ENCODE measurements at places on chromosomes 2 and 18.

- peak; percentile 50 for DNase-seq
Observed at GRCh38 chr18:26103579-26103978, 13.2 kb upstream of the SS18 start.

DNA sequence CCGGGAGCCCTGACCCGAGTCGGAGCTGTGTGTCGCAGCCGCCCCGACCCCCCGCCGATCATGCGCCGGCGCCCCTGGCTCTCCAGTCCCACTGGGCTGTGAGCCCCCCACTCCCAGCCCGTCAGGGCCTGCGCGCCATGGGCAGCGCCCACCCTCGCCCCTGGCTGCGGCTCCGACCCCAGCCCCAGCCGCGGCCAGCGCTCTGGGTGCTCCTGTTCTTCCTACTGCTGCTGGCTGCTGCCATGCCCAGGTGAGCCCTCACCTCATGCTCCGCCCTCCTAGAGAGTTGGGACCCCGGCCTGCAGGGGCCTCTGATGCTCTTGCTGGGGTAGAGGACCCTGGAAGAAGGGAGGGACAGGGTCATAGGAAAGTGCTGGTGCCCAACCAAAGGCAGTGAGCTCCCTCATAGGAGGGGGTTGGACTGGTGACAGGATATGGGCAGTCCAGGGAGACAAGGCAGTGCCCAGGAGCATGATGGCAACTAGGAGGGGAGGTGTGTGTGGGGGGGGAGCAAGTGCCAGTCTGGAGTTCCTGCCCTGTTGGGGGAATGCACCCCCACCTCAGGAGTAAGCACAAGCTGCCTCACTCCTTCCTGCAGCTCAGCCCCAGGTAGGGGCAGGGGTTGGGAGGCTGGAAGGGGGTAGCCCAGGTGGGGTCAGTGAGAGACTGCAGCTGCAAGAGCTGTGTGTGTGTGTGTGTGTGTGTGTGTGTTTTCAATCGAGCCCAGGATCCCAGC is 375 bp downstream of the WNT10A start:
- DNase-seq = no peak

DNA sequence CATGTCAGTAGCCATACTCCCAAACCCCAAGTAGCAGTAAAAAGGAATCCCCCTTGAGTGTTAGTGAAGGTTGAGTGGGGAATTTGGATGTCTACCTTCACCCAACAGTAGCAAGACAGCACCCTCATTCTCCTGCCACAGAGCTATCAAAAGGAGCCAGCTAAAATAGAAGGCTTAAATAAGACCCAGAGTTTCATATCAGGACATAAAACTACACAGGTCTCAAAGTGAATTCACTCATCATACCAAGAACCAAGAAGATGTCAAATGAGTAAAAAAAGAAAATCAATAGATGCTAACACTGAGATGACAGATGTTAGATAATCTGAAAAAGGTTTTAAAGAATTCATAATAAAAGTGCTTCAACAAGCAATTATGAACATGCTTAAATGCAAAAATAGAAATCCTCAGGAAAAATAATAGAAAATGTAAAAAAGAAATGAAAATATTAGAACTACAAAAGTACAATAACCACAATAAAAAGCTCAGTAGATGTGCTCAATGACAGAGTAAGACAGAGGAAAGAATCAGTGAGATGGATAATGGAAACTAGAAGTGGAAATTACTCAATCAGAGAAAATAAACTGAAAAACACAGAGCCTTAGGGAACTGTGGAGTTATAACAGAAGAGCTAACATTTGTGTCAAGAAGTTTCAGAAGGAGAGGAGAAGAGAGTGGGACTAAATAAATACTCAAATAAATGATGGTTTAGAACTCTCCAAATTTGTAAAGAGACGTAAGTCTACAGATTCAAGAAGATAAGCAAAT is 90.5 kb downstream of the EDAR start:
- DNase-seq = no peak

DNA sequence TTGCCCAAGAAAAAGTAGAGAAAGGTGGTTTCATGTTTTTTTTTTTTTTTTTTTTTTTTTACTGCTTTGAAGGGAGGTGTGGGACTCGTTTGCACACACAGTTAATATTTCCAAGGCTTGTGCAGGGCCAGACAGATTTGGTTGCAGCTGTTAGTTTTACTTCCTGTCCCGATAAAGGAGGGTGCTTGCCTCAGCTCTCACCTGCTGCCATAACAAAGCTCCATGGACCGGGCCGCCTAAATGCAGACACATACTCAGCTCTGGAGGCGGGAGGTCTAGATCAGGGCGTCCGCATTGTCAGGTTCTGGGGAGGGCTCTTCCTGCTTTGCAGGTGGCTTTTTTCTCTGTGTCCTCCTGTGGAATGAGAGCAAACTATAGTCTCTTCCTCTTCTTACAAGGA is 69.9 kb downstream of the ODC1 start:
- DNase-seq = no peak

- DNase-seq = no peak
Observed at GRCh38 chr18:59141294-59142068, 1.8 kb downstream of the SEC11C start.

DNA sequence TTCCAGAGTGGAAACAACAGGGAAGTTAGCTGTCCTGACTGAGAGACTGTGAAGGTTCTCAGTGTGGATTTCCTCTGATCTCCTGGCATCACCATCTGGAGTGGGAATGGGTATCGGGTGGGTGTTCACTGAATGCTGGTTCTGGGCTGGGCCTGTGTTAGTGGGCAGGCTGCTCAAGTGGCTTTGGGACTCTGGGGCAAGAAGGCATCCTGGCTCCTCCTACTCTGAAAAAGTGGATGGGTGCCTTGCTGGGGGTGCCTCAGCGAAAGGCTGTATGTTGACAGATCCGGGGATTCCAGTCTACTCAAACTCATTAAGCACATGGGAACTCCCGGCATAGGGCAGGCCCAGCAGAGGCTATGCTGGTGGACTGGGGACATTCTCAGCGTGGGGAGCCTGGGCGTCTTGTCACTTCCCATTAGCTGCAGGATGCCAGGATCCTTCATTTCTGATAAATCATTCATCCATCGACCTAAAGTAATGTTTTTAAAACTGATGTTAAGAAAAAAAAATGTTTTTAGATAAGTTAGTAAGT is 27.5 kb upstream of the CHRNA1 start:
- no peak for DNase-seq

GRCh38 chr2:21092308-21092869 is 31.4 kb upstream of the TDRD15 start:
- no peak for DNase-seq

DNA sequence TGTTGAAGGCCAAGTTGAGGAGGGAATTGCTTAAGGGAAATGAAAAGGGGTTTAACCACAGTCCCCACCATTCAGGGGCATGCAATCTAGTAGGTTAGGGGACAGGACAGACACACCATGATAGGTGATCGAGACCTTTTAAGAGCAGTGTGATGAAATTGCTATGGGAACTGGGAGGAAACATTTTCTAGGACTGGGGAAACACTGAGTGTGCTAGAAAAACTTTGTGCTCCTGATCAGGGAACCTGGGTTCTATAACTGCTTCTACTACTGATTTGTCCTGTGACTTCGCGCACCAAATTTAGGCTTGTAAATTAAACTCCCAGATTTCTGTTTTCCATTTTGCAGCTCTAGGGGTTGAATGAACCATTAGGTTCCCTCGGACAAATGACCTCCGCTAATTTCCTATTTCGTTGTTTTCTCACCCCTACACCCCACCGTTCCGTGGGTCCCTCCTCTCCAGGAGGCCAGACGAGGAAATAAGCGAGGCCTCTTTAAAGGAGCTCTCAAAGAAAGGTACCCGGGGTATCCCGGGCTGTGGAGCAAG is 371 bp upstream of the LCLAT1 start:
- no peak for DNase-seq

GRCh38 chr2:2148776-2149175 is 182.3 kb downstream of the MYT1L start:
- no peak for DNase-seq

Data from stimulated activated CD4-positive, alpha-beta T cell treated with anti-CD3 and anti-CD28 coated beads, Interleukin-12 subunit alpha, Interleukin-12 subunit beta, amount 100 ng/mL, for 48 hours (primary cell).